ENCODE measurements at places on chromosomes 2 and 18.
A peak's percentile ranks its signal among the peaks of the same experiment; 100 is the strongest.

DNA sequence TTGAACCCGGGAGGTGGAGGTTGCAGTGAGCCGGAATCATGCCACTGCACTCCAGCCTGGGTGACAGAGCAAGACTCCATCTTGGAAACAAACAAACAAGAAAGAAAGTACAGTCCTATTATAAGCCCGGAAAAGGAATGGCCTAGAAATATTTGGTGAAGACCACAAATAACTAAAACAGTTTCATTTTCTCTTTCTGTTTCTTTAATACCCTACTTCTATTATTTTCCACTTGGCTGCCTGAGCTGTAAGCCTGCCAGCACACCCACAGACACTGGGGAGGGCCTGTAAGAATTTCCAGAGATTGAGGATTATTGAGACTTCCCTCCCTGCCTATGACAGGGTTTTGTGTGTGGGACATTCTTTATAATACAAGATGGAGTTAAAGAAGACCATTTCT is 188.0 kb upstream of the DCC start:
- no peaks in the 10 kb centered on the region for H3K27me3 ChIP-seq
- no peaks in the 10 kb centered on the region for H3K4me1 ChIP-seq
- no peaks in the 10 kb centered on the region for H3K36me3 ChIP-seq
- no peak for DNase-seq
- H3K27ac ChIP-seq = no peak overlapping the region

GRCh38 chr18:9906481-9906880 is 7.3 kb upstream of the VAPA start:
- H3K27ac ChIP-seq = peak overlapping the region; percentile 13
- no peak overlapping the region for H3K4me3 ChIP-seq
- peaks cover 6% of the 10 kb centered on the region for H3K4me1 ChIP-seq
- no peaks in the 10 kb centered on the region for H3K27me3 ChIP-seq

- no peak overlapping the region for H3K4me3 ChIP-seq
- H3K27ac ChIP-seq = no peak overlapping the region
- no peak for DNase-seq
- H3K4me1 ChIP-seq = no peaks in the 10 kb centered on the region
- H3K36me3 ChIP-seq = no peaks in the 10 kb centered on the region
These were observed 19.7 kb upstream of the SCG2 start for GRCh38 chr2:223621901-223622300.

DNA sequence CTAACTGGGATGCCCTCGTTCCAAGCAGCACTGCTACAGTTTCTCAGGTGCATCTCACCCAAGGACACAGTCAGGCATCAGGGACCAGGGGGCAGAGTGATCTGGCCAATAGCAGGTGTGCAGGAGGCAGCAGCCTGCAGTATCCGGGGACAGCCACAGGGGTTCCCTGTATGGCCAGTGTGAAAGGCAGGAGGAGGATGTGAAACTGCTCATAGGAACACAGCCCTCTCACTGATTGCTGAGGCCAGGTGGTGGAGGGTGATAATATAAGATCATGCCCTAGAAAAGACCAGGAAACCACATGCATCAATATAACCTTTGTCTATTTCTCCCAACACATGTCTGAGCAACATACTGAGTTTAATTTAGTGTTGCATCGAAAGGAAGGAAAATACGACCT is 112.7 kb upstream of the TACR1 start:
- H3K36me3 ChIP-seq = no peaks in the 10 kb centered on the region
- no peak for DNase-seq
- 0 out of 3 replicates have a peak, but pooled peaks cover 5% of the 10 kb centered on the region for H3K4me1 ChIP-seq

GRCh38 chr2:167135706-167136105 is 247.4 kb downstream of the XIRP2 start:
- no peaks in the 10 kb centered on the region for H3K4me1 ChIP-seq
- no peak overlapping the region for H3K27ac ChIP-seq
- no peaks in the 10 kb centered on the region for H3K27me3 ChIP-seq
- DNase-seq = no peak
- H3K36me3 ChIP-seq = no peaks in the 10 kb centered on the region
